ENCODE measurements at places on chromosomes 1 and 21.

DNA sequence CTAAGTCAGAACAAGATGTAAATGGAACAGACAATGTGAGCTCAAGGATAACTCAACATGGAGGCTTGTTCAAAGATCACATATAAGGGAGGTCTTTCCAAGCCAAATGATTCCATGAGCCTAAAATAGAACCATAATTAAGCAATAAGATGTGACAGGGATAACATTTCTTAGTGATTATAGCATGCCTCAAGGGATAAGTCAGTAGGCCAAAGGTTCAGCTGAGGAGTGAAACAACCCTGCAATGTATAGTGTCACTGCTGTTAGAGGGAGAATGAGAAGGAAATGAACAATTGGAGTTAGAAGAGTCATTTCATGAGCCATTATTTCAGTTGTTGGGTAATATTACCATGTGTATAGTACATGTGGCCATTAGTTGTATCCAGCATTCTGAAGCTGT, 25.0 kb downstream of the GORAB start:
- DNase-seq: no peak

GRCh38 chr1:111556325-111557037, 53.0 kb upstream of the ADORA3 start:
- DNase-seq: no peak

- no peak for DNase-seq
Measured at GRCh38 chr1:3780901-3781300, 8.4 kb downstream of the SMIM1 start.

DNA sequence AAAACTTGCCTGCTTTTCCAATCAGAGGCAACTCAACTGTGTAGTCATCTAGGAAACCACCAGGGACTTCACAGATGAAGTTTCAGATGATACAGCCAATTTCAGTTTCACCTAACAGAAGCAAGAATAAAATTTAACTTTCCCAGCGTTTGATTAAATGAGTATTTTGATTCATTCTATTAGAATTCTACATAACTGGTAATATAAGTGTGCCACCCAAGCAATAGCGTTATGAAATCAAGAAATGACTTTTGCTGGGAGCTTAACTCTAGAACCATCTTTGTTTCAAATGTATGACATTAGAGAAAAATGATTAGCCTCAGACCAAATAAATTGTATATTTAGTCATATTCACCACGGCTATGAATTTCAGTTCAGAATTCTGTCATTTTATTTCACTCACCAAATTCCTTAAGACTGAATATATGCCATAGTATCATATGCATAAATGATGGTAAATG, 239.3 kb downstream of the NRIP1 start:
- no peak for DNase-seq

DNA sequence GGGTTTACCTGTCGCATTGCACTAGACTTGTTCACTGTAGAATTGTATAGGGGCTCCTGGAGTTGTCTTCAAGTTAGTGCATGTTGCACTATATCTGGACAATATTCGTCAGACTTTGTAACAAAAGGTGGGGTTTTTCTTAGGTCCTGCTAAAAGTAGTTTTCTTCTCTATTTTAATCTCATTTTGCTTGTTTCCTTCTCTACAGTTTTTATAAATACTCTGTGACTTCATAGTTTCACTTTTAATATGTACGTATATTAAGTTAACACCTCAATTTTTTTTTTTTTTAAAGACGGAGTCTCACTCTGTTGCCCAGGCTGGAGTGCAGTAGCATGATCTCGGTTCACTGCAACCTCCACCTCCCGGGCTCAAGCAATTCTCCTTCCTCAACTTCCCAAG, 26.5 kb upstream of the MRPS6 start:
- no peak for DNase-seq
